ENCODE measurements at places on chromosomes 7 and 10.

DNA sequence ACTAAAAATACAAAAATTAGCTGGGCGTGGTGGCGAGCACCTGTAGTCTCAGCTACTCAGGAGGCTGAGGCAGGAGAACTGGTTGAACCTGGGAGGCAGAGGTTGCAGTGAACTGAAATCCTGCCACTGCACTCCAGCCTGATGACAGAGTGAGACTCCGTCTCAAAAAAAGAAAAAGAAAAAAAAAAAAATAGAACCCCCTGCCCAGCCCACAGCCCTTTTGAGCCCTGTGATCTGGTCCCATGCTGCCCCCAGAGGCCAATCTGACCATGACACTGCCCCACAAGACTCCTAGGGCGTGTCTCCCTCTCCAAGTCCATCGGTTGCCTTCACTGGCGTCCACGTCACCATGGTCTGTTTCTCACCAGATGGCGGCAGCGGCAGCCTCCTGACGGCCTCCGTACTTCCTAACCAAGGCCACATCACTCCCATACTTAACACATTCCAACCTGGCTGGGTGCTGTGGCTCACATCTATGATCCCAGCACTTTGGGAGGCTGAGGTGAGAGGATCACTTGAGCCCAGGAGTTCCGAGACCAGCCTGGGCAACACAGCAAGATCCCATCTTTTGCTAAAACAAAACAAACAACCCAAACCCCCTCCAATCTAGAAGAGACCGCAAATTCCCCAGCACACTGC is 18.0 kb downstream of the STX1A start:
- DNase-seq: no peak

- DNase-seq: no peak
Measured at GRCh38 chr7:30080818-30081217, 52.6 kb downstream of the PLEKHA8 start.

DNA sequence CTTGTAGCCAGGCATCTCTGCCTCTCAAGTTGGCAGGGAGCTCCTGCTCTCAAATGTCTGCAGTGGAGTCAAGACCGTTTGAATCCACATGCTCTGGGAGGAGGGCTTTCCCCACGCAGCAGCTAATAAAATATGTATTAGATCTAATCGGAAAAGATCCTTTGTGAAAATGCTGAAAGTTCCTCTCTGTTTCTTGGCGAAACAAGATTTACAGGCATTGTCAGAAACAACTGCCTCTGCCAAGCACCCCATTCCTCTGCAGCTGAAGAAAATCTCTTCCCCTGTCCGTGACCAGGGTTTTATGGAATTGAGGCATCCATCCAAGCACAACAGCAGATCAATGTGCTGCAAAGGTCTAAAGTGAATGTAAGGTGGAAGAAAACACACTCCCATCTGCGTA is 165.8 kb downstream of the TCERG1L start:
- no peak for DNase-seq

GRCh38 chr10:34899161-34899560 is 84.1 kb upstream of the PARD3 start:
- DNase-seq: no peak

DNA sequence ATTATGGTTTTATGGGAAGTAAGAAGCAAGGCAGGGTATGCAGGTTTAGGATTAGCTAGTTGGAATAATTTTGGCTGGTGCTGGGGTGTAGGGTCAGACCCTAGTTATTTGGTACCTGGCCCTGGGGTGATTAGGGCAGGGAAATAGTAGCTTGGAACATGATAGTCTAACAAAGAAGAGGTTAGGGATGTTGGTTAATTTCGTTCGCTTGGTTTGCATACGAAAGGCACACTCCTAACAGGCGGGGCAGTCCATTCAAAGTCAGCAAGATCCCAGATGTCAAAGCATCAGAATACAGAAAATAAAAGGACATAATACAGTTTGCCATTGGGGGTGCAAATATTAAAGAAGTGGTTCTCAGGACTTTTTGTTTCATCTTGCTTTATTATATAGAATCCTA is 55.7 kb upstream of the ITPRID1 start:
- DNase-seq: no peak

GRCh38 chr7:16063716-16064675 is 357.3 kb downstream of the CRPPA start:
- no peak for DNase-seq

DNA sequence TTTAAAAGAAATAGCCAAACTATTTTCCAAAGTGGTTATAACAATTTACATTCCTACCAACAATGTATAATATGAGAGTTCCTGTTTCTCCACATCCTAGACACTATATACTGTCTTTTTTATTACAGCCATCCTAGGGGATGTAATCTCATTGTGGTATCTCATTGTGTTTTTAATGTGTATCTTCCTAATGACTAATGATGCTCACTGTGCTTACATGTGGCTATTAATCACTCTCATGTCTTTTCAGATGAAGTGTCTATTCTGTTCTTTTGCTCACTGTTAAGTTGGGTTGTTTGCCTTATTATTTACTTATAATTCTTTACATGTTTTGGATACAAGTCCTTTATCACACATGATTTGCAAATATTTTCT is 71.8 kb downstream of the ZNF438 start:
- DNase-seq: no peak

GRCh38 chr10:17476073-17476472 is 21.7 kb upstream of the ST8SIA6 start:
- DNase-seq: no peak

DNA sequence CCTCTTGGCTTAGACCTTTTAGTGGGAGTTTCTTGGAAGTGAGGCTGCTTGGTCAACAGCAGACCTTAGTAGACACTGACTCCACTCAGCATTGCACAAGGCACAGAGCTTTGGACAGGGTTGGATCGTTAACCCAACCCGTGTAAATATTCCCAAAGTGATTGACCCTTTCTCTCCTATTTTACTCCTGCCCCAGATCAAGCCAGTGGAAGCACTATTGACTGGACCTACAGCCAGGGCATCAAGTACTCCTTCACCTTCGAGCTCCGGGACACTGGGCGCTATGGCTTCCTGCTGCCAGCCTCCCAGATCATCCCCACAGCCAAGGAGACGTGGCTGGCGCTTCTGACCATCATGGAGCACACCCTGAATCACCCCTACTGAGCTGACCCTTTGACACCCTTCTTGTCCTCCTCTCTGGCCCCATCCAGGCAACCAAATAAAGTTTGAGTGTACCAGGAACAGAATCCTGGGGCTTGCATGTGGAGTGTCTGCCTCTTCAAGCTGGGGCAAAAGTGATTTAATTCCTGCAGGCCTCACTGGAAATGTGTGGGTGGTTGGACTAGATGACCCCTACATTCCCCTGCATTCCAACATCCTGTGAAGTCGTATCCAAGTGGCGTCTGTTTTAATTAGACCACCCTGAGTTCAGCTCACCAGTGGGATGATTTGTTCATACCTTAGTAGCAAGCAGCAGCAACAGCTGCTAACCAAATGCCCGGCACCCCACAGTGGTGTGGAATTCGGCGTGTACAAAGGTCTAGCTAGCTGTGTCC is 7.5 kb downstream of the CPA1 start:
- DNase-seq: no peak

- DNase-seq: no peak
Measured at GRCh38 chr7:47508389-47509380, 73.2 kb downstream of the TNS3 start.

GRCh38 chr7:66355756-66356155 is 150.6 kb downstream of the TPST1 start:
- no peak for DNase-seq

GRCh38 chr10:72108830-72109635 is 20.7 kb upstream of the SPOCK2 start:
- no peak for DNase-seq

- DNase-seq: no peak
Measured at GRCh38 chr7:112105584-112106530, 100.3 kb downstream of the DOCK4 start.

- no peak for DNase-seq
Measured at GRCh38 chr10:107474650-107475049, 310.1 kb upstream of the SORCS1 start.

GRCh38 chr7:3482147-3482921 is 181.3 kb downstream of the SDK1 start:
- peak; percentile 64 for DNase-seq

GRCh38 chr10:58399410-58399809 is 14.2 kb downstream of the TFAM start:
- no peak for DNase-seq

- DNase-seq: no peak
Measured at GRCh38 chr10:55550236-55550635, 749.2 kb upstream of the PCDH15 start.

- DNase-seq: no peak
Measured at GRCh38 chr7:131068604-131069021, 259.1 kb upstream of the MKLN1 start.

- peak; percentile 16 for DNase-seq
Measured at GRCh38 chr10:69449841-69450240, 1.4 kb upstream of the TSPAN15 start.

DNA sequence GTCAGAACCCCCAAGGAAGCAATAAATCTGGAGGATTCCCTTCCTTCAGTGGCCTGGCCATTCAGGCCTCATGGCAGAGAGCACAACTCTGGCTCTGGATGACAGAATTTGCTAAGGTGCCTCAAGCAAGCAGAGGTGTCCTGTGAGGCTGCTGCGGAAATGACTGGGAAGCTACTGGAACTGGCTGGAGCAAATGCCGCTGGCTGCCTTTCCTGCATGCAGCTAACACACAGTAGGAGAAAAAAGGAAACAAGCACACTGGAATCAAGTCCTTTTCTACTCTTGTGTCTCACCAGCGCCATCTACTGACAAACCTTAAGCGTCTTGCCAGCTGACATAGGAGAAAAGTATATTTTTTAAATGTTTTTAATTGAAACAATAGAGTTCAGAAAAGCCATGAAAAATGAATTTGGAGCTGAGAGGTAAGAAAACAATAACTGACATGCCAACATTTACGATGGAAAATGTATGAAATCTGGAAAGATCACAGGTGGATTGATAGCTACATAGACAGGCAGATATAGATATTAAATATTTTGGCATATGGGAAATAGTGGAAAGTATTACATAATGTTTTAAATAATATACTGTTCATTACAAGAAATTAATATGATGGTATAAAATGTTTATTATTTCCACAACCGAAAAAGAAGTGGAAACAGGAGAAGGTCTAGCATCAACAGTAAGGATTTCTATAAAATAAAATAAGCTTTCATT is 951.6 kb downstream of the ANKRD7 start:
- DNase-seq: peak; percentile 40

DNA sequence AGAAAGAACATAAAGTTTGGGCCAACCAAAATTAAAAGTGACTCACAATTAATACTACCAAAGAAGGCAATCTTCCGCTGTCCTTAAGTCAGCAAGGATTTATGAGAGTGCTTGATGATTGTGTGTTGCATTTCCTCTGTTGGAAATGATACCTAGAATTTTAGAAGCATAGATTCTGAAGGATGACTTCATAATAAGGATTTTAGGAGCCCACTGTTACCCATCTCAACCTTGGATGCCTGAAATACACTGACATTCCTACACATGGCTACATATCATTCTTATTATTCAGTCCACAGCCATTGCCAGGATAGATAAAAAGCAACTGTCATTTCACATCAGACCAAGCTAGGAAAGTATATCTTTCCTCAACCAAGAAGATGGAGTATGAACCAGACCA is 823.8 kb downstream of the LRMDA start:
- DNase-seq: no peak

All from SHP77 treated with DMSO at 0.1 percent for 48 hours (cell line).